Femur (tissue), 1 donor: ENCODE measurements at places on chromosomes 5 and 9.

DNA sequence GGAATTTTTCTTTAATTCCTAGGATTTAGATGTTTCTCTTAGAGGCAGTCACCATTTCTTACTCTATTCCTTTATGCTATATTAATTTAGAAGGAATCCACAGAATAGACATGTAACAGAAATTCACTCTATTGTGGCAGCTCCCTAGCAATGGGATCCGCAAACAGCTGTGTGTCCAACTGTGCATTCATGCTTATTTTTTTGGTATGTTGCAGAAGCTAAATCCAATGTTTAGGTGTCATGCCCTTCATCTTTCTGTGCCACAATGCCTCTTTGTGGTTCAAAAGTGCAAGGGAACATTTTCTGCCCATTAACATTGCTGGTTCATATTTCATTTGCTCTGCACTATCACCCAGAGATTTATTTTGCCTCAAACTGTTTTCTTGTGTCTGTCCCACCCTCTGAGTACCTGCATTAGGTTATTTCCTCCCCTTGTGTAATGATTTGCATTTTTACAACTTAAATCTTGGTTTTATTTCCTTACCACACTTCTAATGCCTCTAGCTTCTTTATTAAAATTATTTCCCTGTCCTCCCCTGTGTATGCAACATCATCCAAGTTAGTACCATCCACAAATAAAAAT is 816.5 kb downstream of the EFNA5 start:
- DNase-seq, result no peak

- DNase-seq, result peak; percentile 61
These were observed 82.5 kb downstream of the ESM1 start for GRCh38 chr5:54902791-54903473.

DNA sequence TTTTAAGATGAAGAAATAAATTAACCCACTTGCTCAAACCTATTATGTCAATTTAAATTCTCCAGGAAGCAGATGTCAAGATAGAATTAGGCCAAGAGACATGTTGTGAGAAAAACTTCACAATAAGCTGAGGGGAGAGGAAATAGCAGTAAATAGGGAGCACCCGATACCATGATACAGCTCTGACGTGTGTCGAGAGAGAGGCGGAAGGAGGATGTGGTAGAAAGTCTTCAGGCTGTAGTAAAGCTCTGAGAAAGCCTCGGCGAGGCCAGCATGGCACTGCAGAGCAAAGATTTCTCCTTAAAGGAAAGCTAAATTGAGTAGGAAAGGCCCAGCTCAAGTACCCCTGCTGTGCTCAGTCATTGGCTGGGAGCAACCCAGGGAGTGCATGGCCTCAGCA is 6.0 kb upstream of the PUM3 start:
- no peak for DNase-seq

DNA sequence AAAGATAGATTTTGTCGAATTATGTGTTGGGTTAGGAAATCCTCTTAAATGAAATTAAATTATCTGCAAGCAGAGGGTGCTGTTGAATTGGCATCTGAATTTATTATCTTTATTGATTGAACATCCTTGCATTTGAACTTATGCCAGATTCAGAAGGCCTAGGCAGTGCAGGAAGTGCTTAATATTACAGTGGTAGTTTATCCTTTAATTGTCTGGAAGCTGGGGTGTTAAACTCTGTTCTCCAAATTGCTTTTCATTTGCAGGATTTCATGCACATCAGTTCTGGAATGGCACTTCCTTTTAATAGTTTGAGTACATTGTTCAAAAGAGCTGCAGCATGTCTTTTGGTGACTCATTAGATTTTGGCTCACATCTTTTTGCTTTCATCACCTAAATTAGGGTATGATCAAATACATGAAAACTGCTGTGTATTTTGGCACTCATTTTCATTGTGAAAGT is 186.3 kb downstream of the KDM4C start:
- DNase-seq, result no peak

DNA sequence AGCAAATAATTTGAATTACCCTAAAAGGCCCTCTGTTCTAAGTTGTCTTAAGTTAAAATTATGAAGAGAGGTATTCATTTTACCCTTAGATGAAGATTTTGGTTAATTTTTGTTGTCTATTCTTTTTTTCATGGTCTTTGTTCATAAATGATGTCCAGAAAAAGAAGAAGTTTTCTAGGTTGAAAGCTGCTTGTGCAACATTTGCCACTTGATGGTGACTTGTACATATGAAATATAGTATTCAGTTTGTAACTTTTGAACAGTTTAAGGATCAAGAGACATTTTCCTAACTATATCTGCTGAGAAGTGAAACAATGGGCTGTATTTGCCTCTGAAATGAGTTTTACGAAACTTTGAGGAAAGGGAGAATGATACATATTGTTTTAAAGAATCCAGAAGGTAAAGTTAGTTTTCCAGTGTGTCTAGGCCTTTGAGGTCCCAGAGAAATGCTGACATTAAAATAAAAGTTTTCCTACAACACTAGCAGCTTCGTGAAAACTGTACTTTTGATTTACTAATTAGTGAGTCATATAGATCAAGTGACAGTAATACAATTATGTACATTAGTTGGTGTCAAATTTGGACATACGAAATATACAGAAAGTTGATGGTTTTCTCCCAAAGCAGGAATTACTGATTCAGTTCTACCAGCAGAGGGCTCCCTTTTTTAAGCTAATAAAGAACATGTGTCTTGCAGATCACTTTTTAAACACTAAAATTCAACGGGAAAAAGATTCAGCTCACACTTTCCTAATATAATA is 70.5 kb downstream of the PIK3R1 start:
- DNase-seq, result no peak

DNA sequence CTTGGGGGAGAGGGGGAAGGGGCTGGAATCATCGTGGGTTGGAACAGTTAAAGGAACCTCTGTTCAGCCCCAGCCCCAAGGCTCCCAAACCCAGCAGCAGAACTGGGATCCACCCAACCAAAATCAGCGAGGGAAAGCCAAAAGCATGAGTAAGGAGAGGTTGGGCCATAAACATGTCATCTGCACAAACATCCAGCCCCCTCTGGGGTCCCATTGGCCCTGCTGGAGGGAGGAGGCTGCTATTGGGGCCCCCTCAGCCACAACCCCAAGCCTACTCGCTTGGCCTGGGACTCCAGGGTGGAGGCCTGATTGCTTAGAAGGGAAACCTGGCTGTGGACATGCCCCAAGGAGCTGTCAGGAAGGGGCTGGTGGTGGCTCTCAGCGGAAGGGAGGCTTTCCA is 154.9 kb downstream of the FGF18 start:
- DNase-seq, result peak; percentile 90

- DNase-seq, result no peak
These were observed 413.5 kb downstream of the NFIB start for GRCh38 chr9:13900449-13900848.

DNA sequence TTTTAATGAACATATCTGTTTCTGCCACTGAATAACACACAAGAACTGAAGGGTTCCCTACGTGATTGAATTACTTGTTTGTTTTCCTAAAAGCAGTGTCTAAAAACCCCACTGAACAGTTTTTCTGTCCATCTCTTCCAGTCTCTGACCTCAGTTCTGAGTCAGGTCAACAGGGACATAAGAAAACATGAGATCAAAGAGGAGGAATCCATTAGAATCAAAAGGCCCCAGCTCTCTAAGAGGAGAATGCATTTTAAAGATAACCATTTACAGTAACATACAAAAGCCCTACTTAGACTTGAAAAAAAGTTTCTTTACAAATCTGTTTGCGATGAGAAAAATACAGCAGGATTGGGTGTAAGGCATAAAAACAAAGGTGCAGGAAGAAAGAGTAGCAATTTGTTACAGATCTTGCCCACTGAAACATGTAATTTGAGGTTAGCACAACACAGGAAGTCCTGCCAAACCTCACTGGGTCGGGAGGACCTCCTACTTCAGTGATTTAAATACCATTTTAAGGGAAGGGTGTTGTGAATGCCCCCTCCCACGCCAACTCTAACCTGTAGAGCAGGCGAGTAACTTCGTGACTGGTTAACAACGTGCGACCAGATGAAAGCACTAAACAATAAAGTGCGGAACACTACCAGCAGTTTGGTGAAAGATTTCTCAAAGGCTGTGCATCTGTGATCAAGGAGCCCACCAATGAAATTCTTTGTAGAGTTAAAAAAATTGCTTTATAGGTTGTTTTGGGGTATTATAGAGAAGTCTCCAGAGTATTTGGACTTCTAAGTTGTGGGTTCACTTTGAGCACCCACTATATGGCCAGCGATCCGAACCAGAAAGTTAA is 1.3 kb downstream of the QSOX2 start:
- no peak for DNase-seq

DNA sequence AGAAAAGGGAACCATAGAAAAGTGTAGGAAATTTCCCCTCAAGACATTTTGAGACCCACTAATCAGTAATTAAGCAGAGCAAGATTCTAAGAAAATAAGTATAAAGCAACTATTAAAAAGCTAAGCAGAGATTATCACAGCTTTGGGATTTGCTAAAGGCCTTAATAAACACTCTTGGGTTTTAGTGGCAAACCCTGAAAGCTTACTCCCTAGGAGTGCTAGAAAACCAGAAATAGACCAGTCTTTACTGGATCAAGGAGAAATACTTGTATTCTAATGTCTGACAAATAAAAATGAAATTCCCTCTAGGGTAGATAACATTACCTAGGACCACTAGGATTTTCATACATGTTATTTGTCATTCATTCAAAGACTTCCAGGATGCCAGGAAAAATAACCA is 510.8 kb downstream of the SPATA31D1 start:
- no peak for DNase-seq
